Activated T-cell treated with anti-CD3 and anti-CD28 coated beads, Interleukin-2, amount 50 U/mL, for 72 hours (primary cell): ENCODE measurements at places on chromosomes 5 and 9. TPM values are rescaled to one million over a fixed set of nuclear protein-coding genes. Genes with fewer than 3 reads are reported as not detected.

Gene IL3
- total RNA-seq = 6.2 TPM

Gene ZMAT2
- 44.9 TPM for total RNA-seq

Gene SHISAL2B
- total RNA-seq = not detected

Gene PCDHB12
- total RNA-seq = not detected

Gene SPINK13
- total RNA-seq = not detected

Gene ADAMTS19
- not detected for total RNA-seq

Gene IFNE
- total RNA-seq = not detected

Gene ZNF879
- 2.6 TPM for total RNA-seq

Gene SPAG8
- 1.1 TPM for total RNA-seq

Gene CPLANE1
- 9.0 TPM for total RNA-seq

Gene THBS4
- 4.7 TPM for total RNA-seq

Gene FGF1
- total RNA-seq = not detected

Gene TMEM215
- not detected for total RNA-seq

Gene FSD1L
- 3.0 TPM for total RNA-seq

Gene RGMB
- 3.9 TPM for total RNA-seq

Gene LHX3
- not detected for total RNA-seq

Gene ST6GALNAC6
- 75.6 TPM for total RNA-seq

Gene RMRP
- 5,353 TPM for total RNA-seq

Gene SLIT3
- total RNA-seq = 3.1 TPM

Gene FBP2
- not detected for total RNA-seq

Gene KCNV2
- total RNA-seq = not detected

Gene EMB
- 68.0 TPM for total RNA-seq

Gene EGR1
- 105 TPM for total RNA-seq

Gene LCN9
- not detected for total RNA-seq

Gene OMD
- total RNA-seq = not detected

Gene BHMT2
- total RNA-seq = not detected

Gene PCDHGA7
- total RNA-seq = not detected

Gene SLCO6A1
- not detected for total RNA-seq

Gene SH3PXD2B
- total RNA-seq = 0.49 TPM

Gene LRRC26
- total RNA-seq = not detected

Gene ALDH1A1
- not detected for total RNA-seq

Gene ZNF608
- 0.05 TPM for total RNA-seq

Gene LCNL1
- total RNA-seq = not detected

Gene DBH
- not detected for total RNA-seq

Gene CD14
- total RNA-seq = 0.41 TPM

Gene F12
- 6.5 TPM for total RNA-seq

Gene PCDHA1
- total RNA-seq = not detected

Gene MEGF9
- total RNA-seq = 7.4 TPM

Gene CCDC183
- total RNA-seq = 0.72 TPM

Gene CD72
- 28.7 TPM for total RNA-seq
